Effector CD4-positive, alpha-beta T cell (primary cell): ENCODE measurements at places on chromosomes 16 and 17.

GRCh38 chr16:89958596-89958995 lies 10.0 kb downstream of the DEF8 start:
- DNase-seq, result no peak

DNA sequence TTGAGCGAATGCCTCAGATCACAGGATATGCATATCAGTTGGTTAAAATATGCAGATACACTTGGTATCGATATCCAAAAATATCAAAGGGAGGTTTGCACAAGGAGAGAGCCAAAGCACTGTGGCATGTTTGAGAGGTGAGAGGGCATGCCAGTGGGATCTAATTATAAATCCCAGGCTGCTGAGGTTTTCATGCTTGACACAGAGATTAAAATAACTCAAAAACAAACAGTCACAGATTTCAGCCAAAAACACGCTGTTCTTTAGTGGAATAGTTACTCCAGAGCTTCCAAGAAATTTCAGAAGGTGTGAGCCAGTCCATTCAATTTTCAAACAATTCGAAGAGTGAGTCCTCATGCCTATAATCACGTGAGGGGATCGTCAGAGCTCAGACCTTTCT lies 477.9 kb downstream of the SOX9 start:
- no peak for DNase-seq

- peak; percentile 59 for DNase-seq
Measured at GRCh38 chr16:46908540-46909372, 24.6 kb downstream of the GPT2 start.

DNA sequence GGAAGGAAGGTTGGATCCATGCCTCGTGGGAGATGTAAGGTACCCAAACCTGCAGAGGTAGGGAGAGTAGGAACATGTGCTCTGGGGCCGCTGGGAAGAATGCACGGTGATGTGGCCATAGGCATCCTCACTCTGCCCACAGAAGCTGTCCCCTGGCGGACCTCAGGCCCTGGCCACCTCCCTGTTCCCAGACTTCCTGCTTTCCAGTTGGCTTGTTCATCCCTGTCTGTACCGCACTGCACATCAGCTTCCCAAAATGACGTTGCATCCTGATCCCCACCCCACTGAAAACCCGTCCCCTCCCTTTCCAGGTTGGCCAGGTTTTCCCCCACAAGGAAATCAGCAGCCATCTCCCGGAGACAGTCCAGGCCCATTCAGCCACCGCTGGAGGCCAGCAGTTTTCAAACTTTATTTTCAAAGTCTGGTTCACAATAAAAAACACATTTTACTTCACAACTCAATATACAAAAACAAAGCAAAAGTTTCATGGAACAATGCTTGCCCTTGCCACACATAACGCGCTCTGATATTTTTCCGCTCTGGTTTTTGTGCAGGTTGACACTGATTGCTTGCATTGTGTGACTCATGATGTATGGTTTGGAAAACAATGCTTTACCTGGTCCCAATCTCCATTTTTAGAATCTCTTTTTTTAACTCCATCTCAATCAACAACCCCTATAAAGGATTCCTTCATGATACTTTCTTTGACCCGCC lies 143.0 kb downstream of the GAS7 start:
- DNase-seq, result no peak

DNA sequence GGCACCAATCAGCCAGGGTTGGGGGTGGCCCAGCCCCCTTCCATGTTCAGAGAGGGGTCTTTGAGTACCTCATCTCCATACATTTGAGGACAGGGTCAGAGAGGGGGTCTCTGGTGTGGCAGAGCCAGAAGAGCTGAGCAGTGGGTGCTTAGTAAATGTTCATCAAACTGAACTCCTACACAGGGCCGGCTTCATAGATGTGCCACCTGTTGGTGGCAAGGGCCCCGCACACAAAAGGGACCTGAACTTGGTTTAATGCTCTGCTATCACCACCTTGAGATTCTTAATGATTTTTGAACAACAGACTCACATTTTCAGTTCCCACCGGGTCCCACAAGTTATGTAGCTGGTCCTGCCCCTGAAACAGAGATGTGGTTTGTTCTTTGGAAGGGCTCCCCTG lies 9.0 kb upstream of the C1QL1 start:
- no peak for DNase-seq

DNA sequence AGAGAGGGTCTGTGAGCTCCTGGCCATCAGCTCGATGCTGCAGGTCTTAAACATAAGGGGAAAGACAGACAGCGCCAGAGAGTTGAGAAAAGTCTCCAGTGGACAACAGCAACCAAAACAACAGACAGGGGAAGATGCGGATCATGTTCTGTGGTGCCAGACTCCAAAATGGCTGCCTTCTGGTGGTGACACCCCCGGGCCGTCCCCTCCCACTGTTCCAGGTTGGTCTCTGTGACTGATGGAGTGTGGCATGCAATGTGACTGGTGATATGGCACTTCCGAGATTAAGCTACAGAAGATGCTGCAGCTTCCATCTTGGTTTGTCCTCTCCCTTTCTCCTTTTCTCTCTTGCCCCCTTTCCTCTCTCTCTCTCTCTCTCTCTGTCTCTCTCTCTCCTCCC lies 40.4 kb upstream of the RBFOX3 start:
- no peak for DNase-seq

- DNase-seq, result no peak
Measured at GRCh38 chr17:37361543-37361942, 14.2 kb upstream of the C17orf78 start.

DNA sequence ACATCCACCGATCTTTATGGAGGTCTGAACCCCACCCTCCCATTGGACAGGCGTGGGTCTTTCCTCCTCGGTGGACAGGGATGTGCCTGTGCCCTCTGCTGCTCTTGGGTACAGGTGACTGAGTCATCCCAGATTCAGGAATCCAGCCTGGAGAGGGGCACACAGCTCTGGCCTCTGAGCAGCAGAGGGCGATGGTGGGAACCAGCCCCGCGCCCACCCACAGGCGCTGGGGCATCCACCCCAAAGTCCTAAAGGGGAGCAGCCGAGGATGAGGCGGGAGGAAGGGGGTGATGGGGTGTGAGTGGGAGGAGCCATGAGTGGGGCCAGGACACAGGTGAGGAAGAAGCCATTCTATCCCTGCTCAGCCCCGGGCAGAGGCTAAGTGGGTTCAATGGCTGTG lies 35.0 kb downstream of the ENGASE start:
- DNase-seq, result no peak

DNA sequence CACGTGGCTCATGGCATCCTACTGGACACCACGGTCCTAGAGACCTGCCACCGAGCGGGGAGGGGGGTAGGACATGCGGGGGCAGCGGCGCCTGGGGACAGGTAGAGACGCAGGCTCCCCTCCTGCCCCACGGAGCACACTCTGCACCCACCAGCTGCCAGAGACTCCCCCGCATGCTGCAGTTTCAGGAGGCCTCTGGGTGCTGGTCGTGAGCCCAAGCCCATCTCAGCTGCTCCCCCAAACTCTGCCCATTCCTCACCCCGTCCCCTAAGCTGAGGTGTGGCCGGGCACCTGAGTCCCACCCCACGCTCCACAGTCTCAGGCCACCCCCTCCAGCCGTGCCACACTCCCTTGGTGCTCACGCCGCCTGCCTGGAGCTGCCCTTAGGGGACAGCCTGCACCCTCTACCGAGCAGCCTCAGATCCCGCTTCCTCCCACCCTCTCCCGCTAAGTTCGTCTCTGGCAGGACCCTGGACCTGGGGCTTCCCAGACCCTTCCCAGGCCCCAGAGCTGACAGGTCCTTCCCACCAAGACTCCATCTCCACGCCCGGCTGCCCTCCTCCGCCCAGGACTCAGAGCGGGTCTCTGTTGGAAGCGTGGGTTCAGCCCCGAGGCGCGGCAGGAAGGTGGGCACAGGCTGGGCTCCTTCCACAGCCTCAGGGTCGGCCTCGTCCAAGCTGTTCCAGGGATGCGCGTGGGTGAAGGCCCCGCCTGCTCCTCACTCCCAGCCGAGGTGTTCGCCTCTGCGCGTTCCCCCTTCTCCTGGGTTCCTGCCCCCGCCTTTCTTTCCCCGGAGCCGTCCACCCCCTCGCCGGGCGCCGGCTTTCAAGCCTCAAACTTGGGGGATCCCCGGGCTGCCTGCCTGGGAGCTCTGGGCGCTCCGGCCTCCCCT lies 1.3 kb downstream of the RAB40B start:
- DNase-seq, result no peak

- DNase-seq, result no peak
Measured at GRCh38 chr16:1182316-1182671, 29.4 kb downstream of the CACNA1H start.

DNA sequence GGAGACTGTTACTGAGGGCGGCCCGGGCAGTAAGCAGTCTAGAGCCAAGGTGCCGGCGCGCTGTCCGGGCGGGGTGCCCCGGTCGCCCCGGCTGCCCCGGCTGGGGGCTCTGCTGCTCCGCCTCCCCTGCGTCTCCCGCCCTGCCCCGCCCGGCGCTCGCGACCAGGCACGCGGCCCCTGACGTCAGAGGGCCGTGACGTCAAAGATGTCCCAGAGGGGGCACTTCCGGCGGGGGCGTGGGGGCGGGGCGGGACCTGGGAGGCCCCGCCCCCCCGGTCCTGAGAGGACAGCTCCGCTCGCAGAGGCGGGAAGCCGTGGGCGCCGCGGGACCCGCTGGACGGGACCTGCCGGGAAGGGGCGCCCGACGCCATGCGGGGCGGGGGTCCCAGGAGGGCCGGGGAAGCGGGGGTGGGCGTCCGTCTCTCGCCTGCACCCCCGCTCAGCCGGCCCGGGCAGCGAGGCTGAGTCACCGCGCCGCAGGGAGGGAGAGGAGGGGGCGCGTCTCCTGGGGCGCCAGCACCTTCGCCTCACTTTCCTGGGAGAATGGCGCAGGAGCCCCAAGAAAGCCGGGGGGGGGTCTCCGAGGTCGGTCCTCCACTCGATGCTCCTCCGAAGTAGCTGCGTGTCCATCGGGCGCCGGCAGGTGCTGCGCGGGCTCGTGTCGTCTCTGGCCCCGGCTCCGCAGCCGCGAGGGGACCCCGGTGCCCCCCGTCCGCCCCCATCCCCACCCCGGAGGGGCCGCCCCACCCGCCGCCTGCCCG lies 4.4 kb upstream of the HIC1 start:
- DNase-seq, result peak; percentile 70

- DNase-seq, result no peak
Measured at GRCh38 chr17:70024253-70024652, 50.8 kb upstream of the KCNJ16 start.

- DNase-seq, result no peak
Measured at GRCh38 chr17:79154446-79154845, 79.8 kb downstream of the ENGASE start.

- no peak for DNase-seq
Measured at GRCh38 chr17:73498886-73499554, 145.2 kb downstream of the SDK2 start.

GRCh38 chr17:75024686-75025397 lies 12.4 kb downstream of the MRPL58 start:
- DNase-seq, result no peak

- DNase-seq, result no peak
Measured at GRCh38 chr16:13926891-13927290, 6.9 kb downstream of the ERCC4 start.

GRCh38 chr17:32862940-32863339 lies 14.0 kb downstream of the MYO1D start:
- DNase-seq, result no peak

DNA sequence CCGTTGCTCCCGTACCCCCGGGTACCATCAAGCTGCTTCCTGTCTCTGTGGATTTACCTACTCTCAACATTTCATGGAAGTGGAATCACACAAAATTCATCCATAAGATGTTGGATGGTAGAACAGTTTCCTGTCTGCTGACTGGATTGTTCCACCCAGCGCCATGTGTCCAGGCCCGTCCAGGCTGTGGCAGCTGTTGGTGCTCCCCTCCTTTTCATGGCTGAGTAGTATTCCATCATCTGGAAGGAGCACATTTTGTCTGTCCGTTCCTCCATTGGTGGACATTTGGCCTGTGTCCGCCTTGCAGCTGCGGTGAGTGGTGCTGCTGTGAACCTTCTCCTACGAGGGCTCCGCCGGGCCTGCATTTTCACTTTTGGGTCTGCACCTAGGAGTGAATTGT lies 18.4 kb downstream of the TSC2 start:
- no peak for DNase-seq

DNA sequence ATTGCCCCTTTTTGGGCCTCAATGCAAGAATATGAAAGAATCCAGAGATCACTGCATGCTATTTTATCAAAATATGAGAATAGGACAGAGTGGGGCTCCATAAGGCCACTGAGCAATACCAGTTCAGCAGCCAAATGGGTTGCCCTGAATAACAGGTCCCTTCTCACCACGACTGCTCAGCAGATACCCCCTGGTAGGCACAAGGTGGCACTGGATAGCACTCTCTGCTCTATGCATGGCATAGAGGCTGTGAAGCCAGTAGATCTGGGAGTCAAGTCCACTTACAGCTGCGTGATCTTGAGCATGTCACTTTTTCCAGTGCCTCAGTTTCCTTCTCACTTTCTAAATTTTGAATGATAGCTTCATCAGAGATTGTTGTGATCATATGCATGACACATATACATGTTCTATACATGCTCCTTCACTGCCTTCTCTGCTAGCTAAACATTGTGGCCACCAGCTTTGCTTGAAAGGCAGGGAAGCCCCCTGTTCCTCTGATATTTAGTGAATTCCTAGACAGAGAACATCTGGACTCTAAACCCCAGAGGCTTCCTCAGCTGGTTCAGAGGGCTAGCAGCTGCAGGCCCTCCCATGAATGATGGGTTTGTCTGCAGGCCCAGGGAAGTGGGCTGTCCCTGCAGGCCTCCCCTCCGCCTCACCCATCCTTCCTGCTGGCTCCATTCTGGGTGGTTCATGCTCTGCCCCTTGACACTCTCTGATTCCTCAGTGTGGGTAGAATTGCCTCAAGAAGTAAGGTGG lies 84.9 kb upstream of the ASIC2 start:
- DNase-seq, result no peak
